Effector memory CD4-positive, alpha-beta T cell (primary cell): ENCODE measurements at places on chromosomes 6 and 20.

DNA sequence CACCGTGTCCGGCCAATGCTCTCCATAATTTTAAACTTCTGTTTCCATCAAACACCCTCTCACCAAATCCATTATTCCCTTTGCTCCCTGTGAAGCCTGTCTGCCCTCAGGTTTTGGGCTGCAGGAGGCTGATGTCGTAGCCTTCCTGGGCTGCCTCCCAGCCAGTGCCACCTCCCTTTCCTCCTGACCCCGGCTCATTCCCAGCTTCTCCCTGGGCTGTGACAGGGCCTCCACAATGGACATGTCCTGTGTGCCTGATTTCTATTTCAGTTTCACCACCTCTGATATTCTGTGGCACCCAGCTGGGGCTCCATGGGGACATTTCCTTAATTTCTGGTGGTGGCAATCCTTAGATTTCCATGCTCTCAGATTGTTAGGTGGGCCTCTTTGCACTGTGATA lies 28.8 kb downstream of the IL20RA start:
- no peak overlapping the region for H3K4me3 ChIP-seq
- H3K27ac ChIP-seq: no peak overlapping the region
- DNase-seq: no peak
- H3K36me3 ChIP-seq: no peaks in the 10 kb centered on the region
- no peaks in the 10 kb centered on the region for H3K4me1 ChIP-seq

DNA sequence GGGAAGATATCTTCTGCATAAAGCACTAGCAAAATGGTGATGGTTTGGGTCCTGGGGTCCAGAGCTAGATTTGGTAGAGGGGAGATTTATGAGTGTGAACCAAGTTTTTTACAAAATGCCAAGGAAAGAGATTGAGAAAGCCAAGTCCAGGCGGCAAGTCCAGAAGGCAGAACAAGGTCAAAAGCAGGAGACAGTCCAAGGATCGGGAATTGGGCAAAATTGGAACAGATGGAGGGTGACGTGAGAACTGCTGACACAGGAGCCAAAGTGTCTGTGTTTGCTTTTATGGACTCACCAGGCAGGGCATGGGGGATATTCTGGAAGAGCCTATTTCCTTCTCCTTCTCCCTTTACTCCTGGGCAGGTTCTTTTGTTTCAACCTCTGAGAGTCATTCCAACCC lies 4.1 kb downstream of the NHLRC1 start:
- no peaks in the 10 kb centered on the region for H3K27me3 ChIP-seq
- H3K4me3 ChIP-seq: no peak overlapping the region
- no peak overlapping the region for H3K27ac ChIP-seq
- DNase-seq: no peak

GRCh38 chr6:128335963-128336362 lies 184.4 kb downstream of the PTPRK start:
- no peaks in the 10 kb centered on the region for H3K36me3 ChIP-seq
- H3K4me3 ChIP-seq: no peak overlapping the region
- no peaks in the 10 kb centered on the region for H3K27me3 ChIP-seq
- no peaks in the 10 kb centered on the region for H3K4me1 ChIP-seq
- no peak for DNase-seq

DNA sequence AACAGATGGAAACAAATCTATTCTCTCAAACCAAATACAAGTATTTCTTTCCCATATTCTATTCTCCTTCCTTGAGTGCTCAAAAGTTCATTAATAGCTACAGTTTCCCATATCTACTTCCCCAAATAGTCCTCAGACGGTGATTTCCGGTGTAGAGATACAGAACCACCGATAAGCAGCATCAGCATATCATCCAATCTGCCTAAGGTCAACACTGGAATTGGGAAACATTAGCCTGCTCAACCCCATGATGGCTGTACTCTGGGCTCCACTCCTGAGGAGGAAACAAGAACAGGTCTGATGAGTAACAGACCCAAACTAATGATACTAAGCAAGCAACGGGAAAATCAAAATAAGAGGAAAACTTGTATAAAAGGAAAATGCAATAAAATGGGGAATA lies 115.6 kb downstream of the EPB41L2 start:
- DNase-seq: no peak
- H3K27ac ChIP-seq: no peak overlapping the region
- no peak overlapping the region for H3K4me3 ChIP-seq
- no peaks in the 10 kb centered on the region for H3K36me3 ChIP-seq
- H3K27me3 ChIP-seq: no peaks in the 10 kb centered on the region
